8988T (cell line): ENCODE measurements at places on chromosomes 12 and 14.

GRCh38 chr14:61710853-61711817 lies 15.8 kb downstream of the HIF1A start:
- no peak for DNase-seq

DNA sequence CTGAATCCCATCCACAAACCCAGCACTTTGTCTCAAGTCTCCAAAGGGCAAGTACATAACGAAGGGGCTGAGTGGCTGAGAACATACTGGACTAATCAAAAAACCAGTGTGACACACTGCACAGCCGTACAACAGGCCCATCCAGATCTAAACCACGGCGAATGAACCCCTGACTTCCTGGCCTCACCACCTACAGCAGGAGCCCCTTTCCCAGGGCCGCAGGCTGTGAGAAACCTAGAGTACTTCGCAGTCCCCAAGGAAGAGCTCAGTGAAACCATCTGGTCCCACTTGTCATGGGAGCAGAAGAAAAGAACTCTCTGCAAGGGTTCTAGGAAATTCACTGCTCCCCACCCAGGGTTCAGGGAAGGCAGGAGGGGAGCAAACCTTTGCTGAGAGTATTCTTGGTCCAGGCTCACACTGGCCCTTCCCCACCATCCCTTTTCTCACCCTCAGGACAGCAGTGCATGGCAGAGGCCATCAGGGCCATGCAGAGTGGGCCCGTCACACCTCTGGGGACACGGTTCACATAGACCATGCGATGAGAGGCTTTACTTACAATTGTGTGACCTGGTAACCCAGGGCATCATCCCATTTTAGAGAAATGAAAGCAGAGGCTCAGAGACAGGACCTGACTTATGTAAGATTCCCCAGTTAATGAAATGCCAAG lies 192.8 kb downstream of the BCL11B start:
- no peak for DNase-seq

- no peak for DNase-seq
These were observed 119.8 kb upstream of the SCAF11 start for GRCh38 chr12:46110223-46110611.

- DNase-seq: no peak
These were observed 24.3 kb upstream of the BCL2L14 start for GRCh38 chr12:12046401-12046800.

GRCh38 chr14:34403646-34404045 lies 58.4 kb downstream of the SPTSSA start:
- DNase-seq: no peak

DNA sequence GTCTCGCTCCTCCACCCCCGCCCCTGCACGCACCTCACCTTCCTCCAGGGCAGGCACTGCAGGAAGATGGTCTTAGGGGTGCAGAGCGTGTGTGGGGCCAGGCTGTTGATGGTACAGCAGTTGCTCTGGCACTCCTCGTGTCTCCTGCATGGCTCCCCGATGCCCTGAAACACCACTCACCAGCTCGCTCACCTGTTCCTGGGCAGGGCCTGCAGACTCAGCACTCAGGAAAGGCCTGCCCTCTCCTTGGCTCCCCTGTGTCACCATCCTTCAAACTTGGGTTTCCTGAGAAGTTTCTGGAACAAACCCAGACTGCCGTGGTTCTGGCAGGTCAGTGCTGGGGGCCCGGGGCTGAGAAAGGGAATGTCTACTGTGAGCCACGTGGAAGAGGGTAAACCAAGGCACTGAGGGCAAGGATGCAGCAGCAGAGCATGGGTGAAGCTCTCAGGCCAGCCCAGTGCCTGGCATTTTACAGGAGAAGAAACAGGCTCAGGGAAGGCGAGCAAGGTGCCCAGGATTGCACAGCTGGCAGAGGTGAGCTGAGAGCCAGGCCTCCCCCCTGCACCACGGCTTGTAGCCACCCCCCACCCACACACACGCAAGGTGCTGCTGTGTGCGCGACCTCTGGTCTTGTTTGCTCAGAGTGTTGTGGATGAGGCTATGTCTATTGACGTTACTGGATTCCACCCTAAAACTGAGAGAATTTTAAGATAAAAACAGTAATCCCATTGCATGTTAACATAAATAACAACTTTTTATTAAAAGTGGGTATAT lies 5.5 kb downstream of the LRCOL1 start:
- DNase-seq: no peak

DNA sequence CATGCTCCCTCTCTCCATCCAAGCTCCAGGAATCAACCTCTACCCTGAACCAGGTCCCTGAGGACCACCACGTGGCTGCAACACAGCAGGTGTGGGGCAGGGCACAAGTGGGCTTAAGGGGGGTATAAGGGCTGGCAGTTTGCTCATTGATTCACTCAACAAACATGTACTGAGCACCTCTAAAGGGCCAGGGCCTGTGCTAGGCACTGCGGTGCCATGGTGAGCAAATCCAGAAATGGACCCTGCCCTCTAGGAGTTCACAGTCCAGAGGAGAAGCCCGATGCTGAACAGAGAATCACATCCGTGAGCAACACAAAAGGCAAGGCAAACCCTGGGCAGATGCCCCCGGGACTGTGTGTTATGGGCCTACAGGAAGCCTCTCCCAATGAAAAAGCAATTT lies 6.5 kb upstream of the AQP2 start:
- DNase-seq: no peak
